ENCODE measurements at places on chromosomes 12 and 14. TPM values are rescaled to one million over a fixed set of nuclear protein-coding genes. Genes with fewer than 3 reads are reported as not detected.

The NTS gene
- total RNA-seq, result 0.52 TPM

The CCDC77 gene
- 3.2 TPM for total RNA-seq

The NEUROD4 gene
- total RNA-seq, result not detected

GRCh38 chr12:124321556-124322270, 26.8 kb downstream of the RFLNA start:
- H3K4me1 ChIP-seq, result no peaks in the 10 kb centered on the region
- H3K36me3 ChIP-seq, result peaks cover 33% of the 10 kb centered on the region
- H3K4me3 ChIP-seq, result no peak overlapping the region

GRCh38 chr12:62679608-62680007, 213.0 kb downstream of the MON2 start:
- no peaks in the 10 kb centered on the region for H3K36me3 ChIP-seq
- H3K4me1 ChIP-seq, result peaks cover 3% of the 10 kb centered on the region
- H3K27ac ChIP-seq, result no peak overlapping the region
- no peaks in the 10 kb centered on the region for H3K27me3 ChIP-seq
- DNase-seq, result no peak

DNA sequence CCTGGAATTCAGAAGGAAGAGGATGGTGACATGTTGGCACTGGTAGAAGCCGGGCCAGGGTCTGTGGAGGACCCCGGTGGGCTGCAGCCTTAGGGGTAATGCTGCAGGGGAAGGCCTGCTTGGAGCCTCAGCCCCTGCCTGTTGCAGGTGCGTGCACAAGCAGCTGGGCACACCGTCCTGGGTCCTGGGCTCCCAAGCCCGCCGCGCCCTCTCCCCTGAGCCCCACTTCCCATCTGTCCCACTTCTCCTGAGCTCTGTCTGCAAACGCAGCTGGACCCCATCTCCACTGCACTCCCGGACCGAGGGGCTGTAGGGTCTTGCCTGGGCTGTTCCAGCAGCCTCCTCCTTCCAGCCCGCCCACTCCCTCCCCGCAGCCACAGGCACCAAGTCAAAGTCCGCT, 116.8 kb downstream of the GLT1D1 start:
- no peaks in the 10 kb centered on the region for H3K4me1 ChIP-seq
- DNase-seq, result no peak
- H3K27me3 ChIP-seq, result no peaks in the 10 kb centered on the region
- H3K36me3 ChIP-seq, result no peaks in the 10 kb centered on the region

- H3K27ac ChIP-seq, result peak overlapping the region; percentile 58
- H3K4me3 ChIP-seq, result no peak overlapping the region
- no peak for DNase-seq
- no peaks in the 10 kb centered on the region for H3K4me1 ChIP-seq
- no peaks in the 10 kb centered on the region for H3K27me3 ChIP-seq
- peaks cover 48% of the 10 kb centered on the region for H3K36me3 ChIP-seq
Observed at GRCh38 chr12:106079148-106079738, 59.5 kb downstream of the NUAK1 start.

DNA sequence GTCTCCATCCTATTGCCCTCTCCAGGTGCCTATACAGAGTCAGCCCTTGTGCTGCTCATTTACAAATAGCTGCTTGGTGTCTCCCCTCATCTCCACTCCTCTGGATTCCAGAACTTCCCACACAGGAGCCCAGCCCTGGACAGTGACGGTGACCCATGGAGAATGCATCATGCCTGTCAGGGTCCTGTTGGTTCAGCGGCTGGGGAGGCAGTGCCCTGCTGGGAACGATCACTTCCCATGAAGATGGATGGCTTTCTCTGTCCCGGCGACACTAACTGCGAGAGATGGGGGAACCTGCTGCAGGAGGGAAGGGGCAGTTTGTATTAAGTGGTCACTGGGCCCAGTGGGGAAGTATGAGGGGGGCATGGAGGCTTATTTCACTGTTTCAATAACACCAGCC, 395.0 kb upstream of the TBX3 start:
- H3K36me3 ChIP-seq, result no peaks in the 10 kb centered on the region
- DNase-seq, result no peak
- H3K27me3 ChIP-seq, result no peaks in the 10 kb centered on the region
- no peak overlapping the region for H3K27ac ChIP-seq

- H3K4me3 ChIP-seq, result no peak overlapping the region
- H3K27ac ChIP-seq, result no peak overlapping the region
- no peak for DNase-seq
- H3K4me1 ChIP-seq, result peaks cover 87% of the 10 kb centered on the region
- H3K36me3 ChIP-seq, result peaks cover 33% of the 10 kb centered on the region
Observed at GRCh38 chr14:68972507-68973218, 6.4 kb downstream of the ACTN1 start.

Data from right atrium auricular region (tissue), 2 donors.